NCI-H774 (cell line): ENCODE measurements at places on chromosomes 5 and 9.

GRCh38 chr9:109107402-109108240 is 12.1 kb downstream of the TMEM245 start:
- no peak for DNase-seq

- DNase-seq: no peak
These were observed 350.8 kb downstream of the ENC1 start for GRCh38 chr5:74289691-74290090.

- DNase-seq: no peak
These were observed 1916.7 kb downstream of the EFNA5 start for GRCh38 chr5:105754056-105754455.

DNA sequence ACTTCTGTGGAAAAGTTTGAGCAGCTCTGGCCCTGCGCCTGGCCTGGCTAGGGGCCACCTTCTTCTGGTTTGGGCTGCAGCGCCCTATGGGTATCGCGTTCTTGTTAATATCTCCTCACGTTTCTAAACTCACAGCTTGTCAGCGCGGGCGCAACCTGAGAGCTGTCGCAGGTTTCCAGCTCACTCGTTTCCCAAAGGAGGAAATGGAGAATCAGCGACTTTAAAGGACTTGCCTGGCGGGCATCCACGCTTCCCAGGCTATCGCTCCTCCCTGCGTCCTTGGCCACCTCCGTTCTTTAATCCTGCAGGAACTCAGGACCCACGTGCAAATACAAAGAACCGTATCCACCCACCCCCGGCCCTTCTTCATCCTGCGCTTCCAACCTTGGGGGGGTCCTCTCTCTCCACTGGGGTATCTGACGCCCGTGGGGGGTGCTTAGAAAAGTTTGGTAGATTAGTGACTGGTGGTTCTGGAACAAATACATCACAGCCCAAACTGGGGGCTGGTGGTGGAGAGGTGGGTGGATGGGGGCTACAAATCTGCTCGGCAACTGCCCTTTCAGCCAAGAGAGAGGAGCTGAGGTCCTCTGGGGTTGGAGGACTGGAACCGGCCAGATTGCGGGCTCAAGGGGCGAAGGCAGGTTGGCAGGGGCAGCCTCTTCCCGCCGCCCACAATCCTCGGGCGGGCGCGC is 578 bp upstream of the PSAT1 start:
- no peak for DNase-seq

- no peak for DNase-seq
These were observed 5.5 kb upstream of the AQP3 start for GRCh38 chr9:33452828-33453271.

- DNase-seq: no peak
These were observed 99.1 kb downstream of the PTTG1 start for GRCh38 chr5:160520609-160521391.

- DNase-seq: no peak
These were observed 2.3 kb downstream of the COL27A1 start for GRCh38 chr9:114157516-114158176.

- no peak for DNase-seq
These were observed 25.8 kb downstream of the TJP2 start for GRCh38 chr9:69199769-69200470.

DNA sequence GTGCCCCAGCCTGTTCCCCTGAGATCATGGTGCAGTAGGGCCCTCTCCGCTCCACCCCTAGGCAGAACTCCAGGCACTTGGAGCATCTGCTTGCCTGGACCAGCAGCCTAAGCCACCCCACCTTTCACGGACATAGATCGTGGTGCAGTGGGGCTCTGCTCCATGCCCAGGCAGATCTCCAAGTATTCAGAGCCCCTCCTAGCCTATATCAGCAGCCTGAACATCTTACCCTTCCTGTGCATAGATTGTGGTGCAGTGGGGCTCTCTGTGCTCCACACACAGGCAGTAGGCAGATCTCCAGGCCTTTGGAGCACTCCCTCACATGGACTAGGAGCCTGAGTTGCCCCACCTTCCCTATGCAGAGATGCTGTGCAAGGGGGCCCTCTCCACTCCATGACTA is 103.0 kb downstream of the GLIS3 start:
- DNase-seq: no peak

- DNase-seq: no peak
These were observed 171.0 kb downstream of the DEPDC1B start for GRCh38 chr5:60529001-60529400.

DNA sequence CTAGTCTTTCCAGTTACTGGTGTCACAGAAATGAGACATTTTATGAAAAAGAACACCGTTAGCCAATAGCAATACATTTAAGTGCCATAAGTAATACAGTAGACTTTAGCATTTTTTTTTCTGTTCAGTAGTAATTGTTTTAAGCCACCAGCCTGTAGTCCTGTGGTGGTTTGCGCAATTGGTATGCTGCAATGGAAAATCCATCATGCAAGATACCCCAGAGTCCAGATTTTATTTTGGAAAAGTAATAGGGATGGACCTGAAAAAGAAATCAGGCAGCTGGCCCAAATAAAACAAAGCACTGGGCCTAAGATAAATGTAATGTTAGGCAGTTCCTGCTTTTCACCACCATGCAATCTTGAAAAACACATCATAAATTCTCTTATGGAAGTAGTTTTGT is 94.6 kb upstream of the RASGRF2 start:
- no peak for DNase-seq

DNA sequence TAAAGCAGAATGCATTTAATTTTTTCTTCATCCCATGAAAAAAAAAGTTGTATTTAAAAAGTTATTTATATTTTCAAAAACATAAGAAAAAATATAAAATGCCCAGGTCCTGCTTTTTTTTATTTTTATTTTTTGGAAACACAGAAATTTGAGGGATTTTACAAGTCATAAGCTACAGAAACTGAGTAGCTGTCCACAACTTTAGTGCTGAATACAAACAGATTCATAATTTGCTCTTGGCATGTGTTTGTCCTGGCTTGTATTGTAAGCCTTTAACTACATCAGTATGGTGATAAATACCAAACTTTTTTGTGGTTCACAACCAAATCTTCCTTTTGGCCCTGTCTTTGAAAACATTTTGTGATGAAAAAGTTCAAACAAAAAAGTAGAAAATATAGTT is 7.5 kb upstream of the PLCXD3 start:
- DNase-seq: no peak

GRCh38 chr9:98593354-98594253 is 115.1 kb downstream of the GABBR2 start:
- no peak for DNase-seq

DNA sequence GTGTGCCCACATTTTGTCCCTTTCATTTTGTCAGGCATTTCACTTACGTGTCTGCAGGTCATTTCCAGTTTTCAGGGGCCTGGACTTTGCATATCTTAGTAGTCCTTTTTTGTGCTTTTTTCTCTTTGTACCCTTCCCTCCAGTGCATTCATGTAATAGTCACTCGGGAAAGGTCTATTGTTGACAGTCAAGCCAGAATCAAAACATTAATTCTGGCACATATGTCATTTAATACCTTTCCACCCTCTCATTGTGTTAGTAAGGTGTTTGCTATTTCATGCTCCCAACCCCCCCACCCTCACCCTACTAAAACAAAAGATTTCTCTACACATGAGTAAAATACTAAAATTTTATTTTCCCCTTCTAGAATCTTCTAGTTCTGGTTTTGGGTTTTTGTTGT is 42.7 kb downstream of the UGCG start:
- DNase-seq: no peak

- DNase-seq: no peak
These were observed 134.0 kb downstream of the YIPF5 start for GRCh38 chr5:144036476-144036875.

DNA sequence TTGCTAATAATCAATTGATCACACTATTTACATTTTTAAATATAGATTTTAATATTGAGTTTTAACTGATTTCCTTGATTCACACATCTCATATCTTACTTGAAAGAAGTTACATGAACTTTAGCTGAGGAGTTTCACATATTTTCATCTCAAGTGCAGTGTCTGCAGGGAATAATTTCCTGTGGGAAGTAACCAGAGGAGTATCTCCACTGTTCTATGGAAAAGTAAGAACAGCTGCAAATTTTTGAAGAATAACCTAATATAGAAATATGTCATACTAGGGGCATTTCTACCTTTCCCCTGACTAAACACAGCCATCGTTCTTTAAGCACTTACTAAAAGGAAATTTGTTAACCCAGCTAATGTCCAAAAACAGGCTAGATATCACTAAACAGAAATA is 546.4 kb downstream of the EFNA5 start:
- DNase-seq: no peak

- no peak for DNase-seq
These were observed 191.4 kb downstream of the TMEM167A start for GRCh38 chr5:82885627-82886389.

DNA sequence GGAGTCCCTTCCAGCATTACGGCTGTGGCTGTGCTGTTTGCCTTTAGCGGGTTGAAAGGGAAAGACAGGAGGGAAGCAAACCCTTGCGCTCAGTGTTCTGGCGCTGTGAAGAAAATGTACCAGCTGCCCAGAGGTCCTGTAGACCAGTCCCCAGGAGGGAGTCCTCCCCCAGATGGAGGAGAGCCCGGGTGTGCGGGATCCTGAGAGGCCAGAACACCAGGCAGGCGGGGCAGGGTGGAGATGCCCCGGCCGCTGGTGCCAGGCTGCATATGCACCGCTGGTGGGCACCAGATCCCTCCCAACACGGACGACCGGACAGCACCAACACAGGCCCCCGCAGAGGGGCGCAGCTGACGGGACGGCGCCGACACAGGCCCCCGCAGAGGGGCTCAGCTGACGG is 37.2 kb upstream of the SLC9A3 start:
- no peak for DNase-seq

DNA sequence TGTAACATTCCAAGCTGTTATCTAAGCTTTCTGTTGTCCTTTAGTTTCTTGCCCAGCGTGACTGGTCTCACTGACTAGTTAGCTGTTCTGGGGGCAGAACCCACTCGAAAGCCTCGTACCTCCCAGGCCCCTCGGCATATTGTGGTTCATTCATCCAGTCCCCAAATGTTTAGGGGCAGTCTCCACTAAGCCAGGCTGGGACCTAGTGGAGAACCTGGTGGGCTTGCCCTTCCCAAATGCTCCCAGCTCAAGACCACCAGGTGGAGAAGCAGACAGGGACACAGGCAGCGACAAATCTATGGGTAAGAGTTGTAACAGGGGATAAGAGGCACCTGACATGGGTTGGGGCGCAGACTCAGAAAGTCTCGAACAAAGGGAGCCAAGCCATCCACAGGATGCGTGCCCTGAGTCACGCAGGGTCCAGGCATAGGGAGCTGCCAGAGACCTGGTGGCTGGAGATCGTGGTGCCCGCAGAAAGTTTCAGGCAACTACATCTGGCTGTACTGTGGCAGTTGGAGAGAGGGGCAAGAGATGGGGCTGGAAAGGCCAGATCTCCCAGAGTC is 851 bp upstream of the EEIG1 start:
- no peak for DNase-seq

GRCh38 chr5:116769470-116769869 is 194.8 kb upstream of the SEMA6A start:
- DNase-seq: no peak

- no peak for DNase-seq
These were observed 88.7 kb downstream of the PIP5K1B start for GRCh38 chr9:68793605-68794343.

GRCh38 chr9:76013809-76014208 is 123.3 kb downstream of the PCSK5 start:
- DNase-seq: no peak

DNA sequence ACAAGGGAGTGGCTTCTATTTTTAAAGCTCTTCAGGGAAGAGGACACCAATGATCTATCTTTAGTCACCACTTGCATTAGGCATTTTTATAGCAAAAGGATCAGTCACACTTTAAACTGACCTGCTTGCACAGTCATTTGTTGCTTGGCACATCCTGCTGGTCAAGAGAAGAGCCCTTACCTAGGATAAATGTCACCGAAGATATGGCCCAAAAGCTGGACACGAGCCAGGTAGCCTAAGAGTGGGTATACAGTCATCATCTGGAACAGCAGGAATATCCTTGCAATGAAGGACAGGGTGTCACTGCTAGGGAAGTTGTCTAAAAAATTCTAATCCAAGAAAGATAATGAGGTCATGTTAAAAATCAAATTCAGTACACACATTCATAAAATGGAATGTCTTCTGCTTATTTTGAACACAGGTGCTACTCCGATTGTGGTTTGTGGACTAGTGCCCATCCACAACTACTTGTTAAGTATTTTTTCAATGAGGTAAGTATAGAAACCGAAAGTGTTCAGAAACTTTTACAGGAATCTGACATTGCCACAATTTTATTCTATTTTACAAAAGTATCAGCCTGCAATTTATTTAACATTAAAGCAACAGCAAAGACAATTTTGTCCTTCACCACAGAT is 78.4 kb downstream of the SLC38A9 start:
- DNase-seq: peak; percentile 9

DNA sequence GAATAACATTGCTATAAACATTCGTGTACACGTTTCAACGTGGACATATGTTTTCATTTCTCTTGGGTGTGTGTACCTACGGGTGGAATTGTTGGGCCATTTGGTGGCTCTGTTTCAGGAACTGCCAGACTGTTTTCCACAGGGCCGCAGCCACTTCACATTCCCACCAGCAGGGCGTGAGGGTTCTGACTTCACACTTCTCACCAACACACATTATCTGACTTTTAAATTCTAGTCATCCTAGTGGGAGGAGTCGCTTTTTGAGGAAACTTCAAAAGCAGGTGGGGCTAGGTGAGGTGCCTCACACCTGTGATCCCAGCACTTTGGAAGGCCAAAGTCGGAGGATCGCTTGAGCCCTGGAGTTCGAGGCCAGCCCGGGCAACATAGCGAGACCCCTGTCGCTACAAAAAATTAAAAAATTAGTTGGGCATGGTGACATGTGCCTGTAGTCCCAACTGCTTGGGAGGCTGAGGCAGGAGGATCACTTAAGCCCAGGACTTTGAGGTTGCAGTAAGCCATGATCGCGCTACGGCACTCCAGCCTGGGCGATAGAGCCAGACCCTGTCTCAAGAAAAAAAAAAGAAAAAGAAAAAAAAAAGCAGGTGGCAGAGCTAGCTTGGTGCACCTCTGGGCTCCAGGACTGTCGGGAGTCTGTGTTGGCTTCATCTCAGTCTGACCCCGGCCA is 28.5 kb downstream of the TSPAN17 start:
- DNase-seq: no peak

DNA sequence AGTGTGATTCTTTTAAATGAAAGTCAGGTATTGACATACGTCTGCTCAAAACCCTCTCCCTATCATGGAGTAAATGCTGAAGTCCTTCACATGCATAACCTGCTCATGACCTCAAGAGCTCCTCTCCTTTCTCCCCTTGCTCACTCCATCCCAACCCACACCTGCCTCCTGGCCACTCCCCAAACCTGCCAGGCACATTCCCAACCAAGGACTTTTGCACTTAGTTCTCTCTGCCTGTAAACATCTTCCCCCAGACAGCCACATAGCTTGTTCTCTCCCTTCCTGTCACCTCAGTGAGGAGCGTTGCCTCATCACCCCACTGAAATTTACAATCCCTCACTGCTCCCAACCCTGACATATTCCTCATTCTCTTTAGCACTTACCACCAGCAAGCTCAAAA is 8.7 kb downstream of the SETD9 start:
- no peak for DNase-seq

DNA sequence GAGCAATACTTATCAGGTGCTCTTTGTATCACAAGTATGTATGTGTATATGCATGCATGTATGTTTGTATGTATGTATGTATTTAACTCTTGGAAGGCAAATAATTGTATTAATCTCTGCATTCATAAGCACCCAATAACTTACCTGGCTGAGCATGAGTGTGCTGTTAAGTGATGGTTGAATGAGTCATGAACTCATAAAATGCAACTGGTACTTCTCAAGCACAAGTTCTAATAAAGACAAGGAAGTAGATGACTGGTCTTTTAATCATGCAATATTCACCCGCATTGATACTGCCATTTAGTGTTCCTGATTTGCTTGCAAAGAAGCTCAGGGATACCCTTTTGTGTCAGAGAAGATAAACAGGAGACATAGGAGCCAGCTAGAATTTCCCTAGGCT is 204.9 kb upstream of the TRPM3 start:
- DNase-seq: no peak
